Stimulated activated naive CD8-positive, alpha-beta T cell treated with anti-CD3 and anti-CD28 coated beads, Interleukin-15, amount 100 ng/mL, for 72 hours (primary cell): ENCODE measurements at places on chromosomes 7 and 10.

GRCh38 chr10:32927750-32928149 lies 30.3 kb downstream of the ITGB1 start:
- DNase-seq: no peak

DNA sequence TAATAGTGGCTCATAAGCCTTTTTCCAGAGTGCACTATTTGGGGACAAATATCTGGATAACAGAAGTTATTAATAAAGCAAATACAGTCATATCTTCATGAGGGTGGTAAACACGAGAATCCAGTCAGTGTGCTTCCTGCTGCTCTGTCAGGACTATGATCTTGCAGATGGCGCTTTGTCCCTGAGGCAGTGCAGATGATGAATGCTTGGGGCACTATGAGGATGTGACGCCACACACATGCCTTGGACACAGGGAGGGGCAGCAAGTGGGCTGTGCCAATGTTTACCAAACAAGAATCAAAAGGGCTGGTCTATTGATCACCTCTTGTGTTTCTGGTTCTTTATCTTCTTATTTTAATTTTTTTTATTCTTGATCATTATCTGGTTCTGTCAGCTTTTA lies 79.8 kb downstream of the GAD2 start:
- DNase-seq: no peak

DNA sequence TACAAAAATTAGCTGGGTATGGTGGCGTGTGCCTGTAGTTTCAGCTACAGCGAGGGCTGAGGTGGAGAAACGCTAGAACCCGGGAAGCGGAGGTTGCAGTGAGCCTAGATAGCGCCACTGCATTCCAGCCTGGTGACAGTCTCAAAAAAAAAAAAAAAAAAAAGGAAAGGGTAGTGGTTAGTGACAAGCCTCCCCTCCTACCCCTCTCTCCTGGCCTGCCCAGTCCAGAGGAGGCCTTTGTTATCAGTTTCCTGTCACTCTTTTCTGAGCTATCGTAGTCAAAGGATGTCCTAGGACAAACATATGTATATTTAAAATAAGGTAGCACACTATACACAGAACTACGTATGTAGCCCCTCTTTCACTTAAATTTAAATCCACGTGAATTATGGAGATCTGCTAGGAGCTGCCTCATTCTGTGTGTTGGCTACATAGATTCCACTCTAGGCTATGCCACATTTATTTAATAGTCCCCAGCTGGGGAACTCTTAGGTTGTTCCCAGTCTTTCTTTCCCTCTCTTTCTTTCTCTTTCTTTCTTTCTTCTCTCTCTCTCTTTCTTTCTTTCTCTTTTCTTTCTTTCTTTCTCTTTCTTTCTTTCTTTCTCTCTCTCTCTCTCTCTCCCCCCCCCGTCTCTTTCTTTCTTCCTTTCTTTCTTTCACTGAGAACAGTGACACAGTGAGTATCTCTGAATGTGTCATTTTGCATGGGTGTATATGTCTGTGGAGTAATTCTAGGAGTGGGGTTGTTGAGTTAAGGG lies 3.9 kb downstream of the TSPAN15 start:
- no peak for DNase-seq

DNA sequence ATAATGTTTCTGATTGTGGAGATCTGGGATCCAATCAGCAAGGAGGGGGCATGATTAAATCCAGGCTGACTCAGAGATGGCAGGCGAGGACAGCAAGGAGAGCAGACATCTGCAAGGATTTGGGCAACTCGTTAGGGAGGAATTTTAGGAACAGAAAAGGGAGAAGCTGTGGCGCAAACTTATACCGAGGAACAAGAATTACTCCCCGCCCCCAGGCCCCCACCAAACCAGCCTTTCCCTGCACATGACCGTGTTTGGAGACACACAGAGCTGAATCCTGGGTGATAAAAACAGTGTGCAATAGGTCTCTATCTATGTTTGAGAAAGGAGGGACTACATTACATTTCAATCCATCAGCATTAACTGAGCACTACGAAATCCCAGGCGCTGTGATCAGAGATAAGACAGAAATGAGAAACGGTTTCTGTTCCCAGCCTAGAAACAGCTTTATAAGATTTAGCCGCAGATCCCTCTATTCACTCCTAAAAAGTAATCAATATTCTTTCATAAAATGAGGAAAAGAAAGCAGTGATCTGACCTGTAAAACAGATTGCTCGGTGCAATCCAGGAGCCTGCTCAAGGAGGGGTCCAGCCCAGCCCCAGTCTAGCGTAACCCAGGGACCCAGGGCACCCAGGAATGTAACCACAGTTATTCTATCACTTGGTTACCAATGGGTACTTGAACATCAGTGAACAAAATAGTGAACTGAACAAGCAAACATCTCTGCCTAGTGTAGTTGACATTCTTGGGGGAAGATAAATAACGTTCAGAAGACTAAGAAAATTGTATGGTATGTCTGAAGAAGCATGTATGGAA lies 37.2 kb upstream of the RAPGEF5 start:
- DNase-seq: no peak

GRCh38 chr10:131277969-131278368 lies 33.6 kb downstream of the TCERG1L start:
- no peak for DNase-seq

GRCh38 chr10:98125940-98126631 lies 8.4 kb upstream of the R3HCC1L start:
- no peak for DNase-seq

DNA sequence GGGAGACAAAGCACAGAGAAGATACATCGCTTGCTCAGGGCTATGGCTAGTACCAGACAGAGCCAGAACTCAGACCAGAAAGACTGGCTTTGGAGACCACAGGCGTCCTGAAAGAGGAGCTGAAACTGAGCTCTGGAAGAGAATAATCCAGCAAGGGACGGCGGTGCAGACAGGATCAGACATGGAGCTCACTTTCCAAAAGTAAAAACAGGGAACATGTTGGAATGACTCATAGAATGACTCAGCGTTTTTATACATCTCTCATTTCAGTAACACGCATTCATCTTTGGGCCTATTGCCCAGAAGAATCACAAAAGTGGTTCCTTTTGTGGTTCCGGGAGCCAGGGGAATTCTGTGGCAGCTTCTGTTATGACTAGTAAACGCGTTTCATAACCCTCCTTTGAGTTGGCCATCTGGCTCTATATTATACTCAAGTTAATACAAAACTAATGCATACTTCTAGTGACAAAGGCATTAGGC lies 37.2 kb downstream of the PLEKHS1 start:
- no peak for DNase-seq

- no peak for DNase-seq
Observed at GRCh38 chr10:127314797-127315196, 118.4 kb upstream of the INSYN2A start.

GRCh38 chr10:62815381-62816075 lies 638 bp downstream of the EGR2 start:
- peak; percentile 50 for DNase-seq

GRCh38 chr7:37352974-37353948 lies 95.4 kb downstream of the ELMO1 start:
- DNase-seq: peak; percentile 84
